T-helper 17 cell (primary cell): ENCODE measurements at places on chromosomes 12 and 14. TPM values are rescaled to one million over a fixed set of nuclear protein-coding genes. Genes with fewer than 3 reads are reported as not detected.

Gene KRT77
- not detected for total RNA-seq

Gene NINJ2
- 6.1 TPM for total RNA-seq

DNA sequence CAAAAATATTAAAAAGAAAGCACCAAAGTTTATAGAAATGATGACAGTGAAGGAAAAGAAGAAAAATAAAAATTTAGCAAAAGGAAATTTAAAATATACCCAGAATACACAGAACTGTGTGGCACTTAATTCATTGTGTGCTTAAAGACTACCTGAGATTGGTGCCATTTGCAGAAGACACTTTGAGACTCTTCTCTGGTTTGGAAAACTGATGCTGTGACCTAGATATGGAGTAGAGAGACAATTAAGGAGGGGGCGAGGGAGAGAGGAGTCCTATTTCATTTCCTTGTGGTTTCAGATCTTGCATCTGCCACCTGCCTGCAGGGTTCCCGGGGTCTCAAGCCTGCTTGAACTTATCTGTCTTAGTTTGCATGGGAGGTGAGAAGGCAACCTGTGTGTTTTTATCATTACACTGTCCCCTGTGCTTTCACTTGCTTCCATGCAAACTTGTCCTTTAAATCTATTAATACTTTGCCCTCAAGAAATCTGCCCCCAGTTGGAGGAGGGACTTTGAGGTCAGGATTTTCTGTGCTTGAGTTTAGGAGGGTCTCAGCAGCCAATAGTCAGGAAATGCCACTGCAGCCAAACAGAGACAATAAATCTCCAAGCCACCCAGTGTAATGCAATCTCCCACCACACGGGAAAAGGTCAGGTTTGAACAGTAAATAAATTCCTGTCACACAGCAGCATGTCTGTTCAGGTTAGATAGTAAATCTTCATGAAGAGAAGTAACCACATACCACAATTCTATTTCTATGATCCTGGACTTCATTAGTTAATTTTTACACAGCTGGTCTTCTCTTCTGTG is 119.4 kb downstream of the CAND1 start:
- no peak for DNase-seq

GRCh38 chr12:89343127-89343526 is 9.2 kb downstream of the DUSP6 start:
- no peak for DNase-seq

- no peak for DNase-seq
Measured at GRCh38 chr12:12442548-12443071, 85.7 kb downstream of the BORCS5 start.

- no peak for DNase-seq
Measured at GRCh38 chr14:71701990-71702389, 230.2 kb upstream of the RGS6 start.

DNA sequence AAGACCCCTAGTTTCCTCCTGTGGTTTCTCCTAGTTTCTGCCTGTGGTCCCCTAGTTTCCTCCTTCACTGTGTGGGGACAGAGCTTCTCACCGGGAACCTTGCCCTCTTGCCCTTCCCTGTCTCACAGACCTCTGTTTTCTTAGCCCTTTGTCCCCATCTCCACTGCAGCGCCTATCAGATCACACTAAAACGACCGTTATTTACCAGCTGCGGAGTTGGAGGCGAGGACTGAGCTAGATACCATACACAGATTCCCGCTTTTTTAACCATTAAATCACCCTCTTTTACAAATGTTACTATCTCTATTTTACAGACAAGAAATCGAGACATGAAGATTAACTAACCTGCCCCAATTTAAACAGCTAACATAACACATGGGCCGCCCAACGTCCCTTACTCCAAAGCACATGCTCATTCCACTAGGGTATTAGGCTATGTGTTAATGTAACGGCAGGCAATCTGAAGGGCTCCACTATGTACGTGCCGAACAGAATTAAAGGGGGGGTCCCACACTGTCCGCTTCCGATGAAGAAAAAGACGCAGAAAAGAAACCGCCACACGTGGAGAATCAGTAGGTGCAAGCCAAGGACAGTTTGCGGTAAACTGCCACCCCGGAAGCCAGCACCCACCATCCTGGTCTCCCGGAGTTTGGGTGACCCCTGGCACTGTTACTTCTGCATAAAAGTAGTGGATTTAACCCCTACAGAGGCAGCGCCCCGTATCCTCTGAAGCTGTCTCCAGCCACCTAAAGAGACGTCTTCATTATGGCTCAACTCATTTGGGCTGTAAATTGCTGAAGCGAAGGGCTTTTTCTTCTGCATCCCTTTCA is 1.9 kb upstream of the FKBP4 start:
- DNase-seq: no peak

DNA sequence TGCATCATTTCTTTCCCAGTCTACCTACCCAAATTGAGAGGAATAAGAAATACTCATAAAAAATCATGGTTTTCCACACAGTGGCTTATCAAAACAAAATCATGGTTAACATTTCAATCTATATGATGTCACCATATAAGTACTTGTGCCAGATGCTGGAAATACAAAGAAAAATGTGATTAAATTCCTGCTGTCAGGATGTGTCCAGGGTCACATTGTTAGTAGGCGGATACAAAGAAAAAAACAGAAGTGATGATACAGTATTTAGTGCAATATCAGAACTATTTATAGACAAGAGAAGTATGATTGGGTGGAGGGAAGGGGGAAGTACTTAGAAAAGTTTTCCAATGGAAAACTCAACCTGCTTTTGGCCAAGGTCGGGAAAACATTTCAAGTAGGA is 47.0 kb upstream of the OR6J1 start:
- no peak for DNase-seq
